Natural killer cell treated with Interleukin-12 subunit alpha and Interleukin-12 subunit beta and Interleukin-15 and Interleukin-18, amount 100 ng/mL, for 72 hours (primary cell): ENCODE measurements at places on chromosomes 12 and 14.
A peak's percentile ranks its signal among the peaks of the same experiment; 100 is the strongest.

- H3K4me1 ChIP-seq, result peaks cover 37% of the 10 kb centered on the region
- H3K4me3 ChIP-seq, result peak overlapping the region; percentile 16
- H3K36me3 ChIP-seq, result no peaks in the 10 kb centered on the region
Observed at GRCh38 chr12:53964315-53964713, 8.6 kb upstream of the HOXC11 start.

GRCh38 chr12:93879476-93880421 is 202.6 kb downstream of the CRADD start:
- no peak for DNase-seq
- H3K4me1 ChIP-seq, result peaks cover 14% of the 10 kb centered on the region
- H3K36me3 ChIP-seq, result peaks cover 21% of the 10 kb centered on the region
- H3K27me3 ChIP-seq, result no peaks in the 10 kb centered on the region
- H3K27ac ChIP-seq, result peak overlapping the region; percentile 81

- no peak for DNase-seq
- H3K4me1 ChIP-seq, result peaks cover 38% of the 10 kb centered on the region
- no peaks in the 10 kb centered on the region for H3K36me3 ChIP-seq
- H3K27me3 ChIP-seq, result no peaks in the 10 kb centered on the region
- H3K4me3 ChIP-seq, result peak overlapping the region; percentile 91
- H3K27ac ChIP-seq, result peak overlapping the region; percentile 97
Observed at GRCh38 chr14:39431416-39432178, 636 bp downstream of the FBXO33 start.

DNA sequence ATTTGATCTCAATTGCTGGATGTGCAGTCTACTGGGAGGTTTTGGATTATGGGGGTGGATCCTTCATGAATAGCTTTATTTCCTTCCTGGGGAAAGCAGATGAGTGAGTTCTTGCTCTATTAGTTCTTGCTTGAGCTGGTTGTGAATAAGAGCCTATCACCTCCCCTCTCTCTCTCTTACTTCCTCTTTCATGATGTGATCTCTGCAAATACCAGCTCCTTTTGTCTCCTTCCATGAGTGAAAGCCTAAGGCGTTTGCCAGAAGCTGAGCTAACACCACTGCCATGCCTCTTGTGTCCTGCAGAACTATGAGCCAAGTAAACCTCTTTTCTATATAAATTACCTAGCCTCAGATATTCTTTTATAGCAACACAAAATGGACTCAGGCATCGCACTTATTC is 302.7 kb downstream of the CCER1 start:
- H3K4me1 ChIP-seq, result no peaks in the 10 kb centered on the region
- H3K4me3 ChIP-seq, result no peak overlapping the region
- H3K27me3 ChIP-seq, result no peaks in the 10 kb centered on the region
- no peaks in the 10 kb centered on the region for H3K36me3 ChIP-seq

DNA sequence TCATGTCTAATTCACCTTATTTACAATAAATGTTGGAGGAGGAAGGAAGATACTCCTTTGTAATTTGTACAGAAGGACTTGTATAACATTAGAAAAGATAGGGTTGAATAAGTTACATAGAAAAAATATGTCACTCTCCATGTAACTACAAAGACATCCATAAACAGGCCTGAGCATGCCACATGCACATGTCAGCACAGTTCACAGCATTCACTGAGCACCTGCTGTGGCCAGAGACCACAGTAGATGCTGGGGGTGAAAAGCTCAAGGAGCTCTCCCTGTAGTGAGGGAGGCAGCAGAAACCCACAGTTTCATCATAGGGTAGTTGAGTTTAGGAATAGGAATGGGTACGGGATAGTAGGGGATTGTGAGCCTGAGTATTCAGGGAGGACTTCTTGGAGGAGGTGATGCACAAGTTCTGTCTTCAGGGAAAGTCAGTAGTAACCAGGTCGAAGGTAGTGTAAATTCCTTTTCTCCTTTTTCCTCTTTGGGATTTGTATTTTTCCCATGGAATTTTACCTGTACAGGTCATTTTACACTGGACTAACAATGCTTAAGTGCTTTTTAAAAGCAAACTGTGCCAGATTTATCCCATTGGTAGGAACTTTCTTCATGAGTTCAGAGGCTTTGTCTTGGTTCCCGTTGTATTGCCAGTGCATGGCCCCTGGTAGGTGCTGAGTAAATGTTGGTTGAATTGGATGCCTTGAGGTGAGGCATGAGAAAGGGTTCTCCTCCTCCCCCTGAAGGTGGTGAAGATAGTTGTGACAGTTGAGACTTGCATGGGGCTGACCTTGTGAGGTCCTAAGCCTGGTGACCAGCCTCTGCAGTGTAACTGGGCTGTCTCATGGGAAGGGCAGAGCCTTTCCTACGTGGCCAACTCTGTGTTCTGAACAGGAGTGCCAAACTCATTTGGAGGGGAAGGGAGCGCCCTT is 20.2 kb downstream of the PRKCH start:
- H3K27ac ChIP-seq, result peak overlapping the region; percentile 97
- DNase-seq, result no peak

GRCh38 chr12:24904871-24905270 is 44.0 kb downstream of the BCAT1 start:
- H3K36me3 ChIP-seq, result no peaks in the 10 kb centered on the region
- peaks cover 17% of the 10 kb centered on the region for H3K4me1 ChIP-seq
- DNase-seq, result no peak
- H3K27me3 ChIP-seq, result peaks cover 14% of the 10 kb centered on the region
- no peak overlapping the region for H3K27ac ChIP-seq

DNA sequence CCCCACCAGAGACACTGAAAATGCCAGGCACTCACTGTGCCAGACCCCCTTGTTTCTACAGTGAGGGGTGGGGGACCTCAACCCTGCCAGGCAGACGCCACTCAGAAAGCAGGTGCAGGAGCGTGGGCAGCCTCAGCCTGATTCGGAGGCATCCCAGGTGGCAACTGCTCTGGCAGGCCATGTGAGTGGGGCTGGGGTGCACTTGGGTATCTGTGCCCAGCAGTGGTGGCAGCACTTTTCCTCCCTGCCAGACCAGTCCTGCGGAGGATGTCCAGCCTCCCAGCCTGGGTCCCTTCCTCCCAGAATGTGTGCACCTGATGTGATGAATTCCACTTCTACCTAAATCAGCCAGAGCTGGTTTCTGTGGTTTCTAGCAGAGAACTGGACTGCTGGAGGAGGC is 13.4 kb upstream of the TTC7B start:
- H3K27ac ChIP-seq, result peak overlapping the region; percentile 99
- H3K27me3 ChIP-seq, result peaks cover 5% of the 10 kb centered on the region
- H3K4me3 ChIP-seq, result no peak overlapping the region
- no peak for DNase-seq

DNA sequence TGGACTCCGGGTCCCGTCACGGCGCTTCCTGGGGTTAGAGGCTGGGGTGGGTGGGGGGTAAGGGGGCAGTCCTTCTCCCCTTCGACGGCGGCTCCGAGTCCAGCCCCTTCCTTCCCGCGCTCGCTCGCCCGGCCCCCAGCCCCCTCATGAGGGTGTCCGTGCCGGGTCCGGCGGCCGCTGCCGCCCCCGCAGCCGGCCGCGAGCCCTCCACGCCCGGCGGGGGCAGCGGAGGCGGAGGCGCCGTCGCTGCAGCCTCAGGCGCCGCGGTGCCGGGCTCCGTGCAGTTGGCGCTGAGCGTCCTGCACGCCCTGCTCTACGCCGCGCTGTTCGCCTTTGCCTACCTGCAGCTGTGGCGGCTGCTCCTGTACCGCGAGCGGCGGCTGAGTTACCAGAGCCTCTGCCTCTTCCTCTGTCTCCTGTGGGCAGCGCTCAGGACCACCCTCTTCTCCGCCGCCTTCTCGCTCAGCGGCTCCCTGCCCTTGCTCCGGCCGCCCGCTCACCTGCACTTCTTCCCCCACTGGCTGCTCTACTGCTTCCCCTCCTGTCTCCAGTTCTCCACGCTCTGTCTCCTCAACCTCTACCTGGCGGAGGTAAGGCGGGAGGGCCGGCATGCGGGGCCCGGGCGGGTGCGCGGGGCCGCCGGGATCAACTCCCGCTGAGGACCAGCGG is 500 bp downstream of the GPR137C start:
- peaks cover 22% of the 10 kb centered on the region for H3K4me1 ChIP-seq
- peak overlapping the region; percentile 84 for H3K27ac ChIP-seq
- peak overlapping the region; percentile 93 for H3K4me3 ChIP-seq
- H3K27me3 ChIP-seq, result no peaks in the 10 kb centered on the region
- no peak for DNase-seq
- no peaks in the 10 kb centered on the region for H3K36me3 ChIP-seq

GRCh38 chr12:19643635-19644034 is 204.3 kb downstream of the AEBP2 start:
- peaks cover 10% of the 10 kb centered on the region for H3K27me3 ChIP-seq
- DNase-seq, result no peak
- H3K4me1 ChIP-seq, result peaks cover 10% of the 10 kb centered on the region
- H3K36me3 ChIP-seq, result peaks cover 12% of the 10 kb centered on the region
- H3K4me3 ChIP-seq, result no peak overlapping the region

- peaks cover 75% of the 10 kb centered on the region for H3K4me1 ChIP-seq
- H3K27me3 ChIP-seq, result no peaks in the 10 kb centered on the region
- no peak for DNase-seq
- H3K36me3 ChIP-seq, result peaks cover 41% of the 10 kb centered on the region
- H3K4me3 ChIP-seq, result peak overlapping the region; percentile 66
Observed at GRCh38 chr14:87955501-87955900, 37.5 kb downstream of the GALC start.

DNA sequence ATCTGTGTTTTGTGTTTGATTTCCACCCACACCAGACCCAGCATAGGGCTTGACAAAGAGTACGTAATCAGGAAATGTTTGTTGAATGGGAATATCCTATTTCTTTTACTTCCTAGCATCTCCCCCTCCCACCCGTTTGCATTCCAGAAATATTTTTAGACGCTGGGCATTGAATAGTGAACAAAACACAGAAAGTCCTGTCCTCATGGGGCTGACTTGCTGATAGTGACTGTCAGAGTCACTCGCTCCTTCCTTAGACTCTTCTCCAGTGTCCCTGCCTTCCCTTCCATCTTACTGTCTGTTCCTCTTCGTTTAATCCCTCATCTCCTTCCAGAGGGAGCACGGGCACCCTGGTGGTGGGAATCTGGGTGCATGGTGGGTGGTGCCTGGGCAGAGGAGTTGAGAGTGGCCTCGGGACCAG is 53.6 kb downstream of the SLC25A47 start:
- H3K4me3 ChIP-seq, result peak overlapping the region; percentile 93
- H3K27me3 ChIP-seq, result no peaks in the 10 kb centered on the region
- H3K27ac ChIP-seq, result peak overlapping the region; percentile 100
- no peak for DNase-seq
- peaks cover 55% of the 10 kb centered on the region for H3K4me1 ChIP-seq

DNA sequence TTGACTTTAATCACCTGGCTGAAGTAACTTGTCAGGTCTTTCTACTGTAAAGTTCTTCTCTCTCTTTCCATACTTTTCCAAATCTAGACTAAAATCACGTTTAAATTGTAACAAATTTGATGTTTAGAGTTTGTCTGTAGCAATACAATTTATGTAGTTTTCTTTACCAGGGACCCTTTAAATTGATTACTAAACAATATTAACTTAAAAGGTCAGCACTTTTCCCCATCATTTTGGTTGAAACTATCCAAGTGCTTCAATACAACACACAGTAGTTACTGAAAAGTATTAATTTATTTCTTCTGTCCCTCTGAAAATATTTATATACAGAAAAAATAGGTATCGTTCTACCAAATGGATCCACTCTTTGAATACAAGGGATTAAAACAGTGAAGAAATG is 350.8 kb downstream of the SLC16A7 start:
- H3K27me3 ChIP-seq, result no peaks in the 10 kb centered on the region
- no peak overlapping the region for H3K4me3 ChIP-seq
- H3K36me3 ChIP-seq, result peaks cover 5% of the 10 kb centered on the region
- H3K4me1 ChIP-seq, result no peaks in the 10 kb centered on the region

- H3K27me3 ChIP-seq, result no peaks in the 10 kb centered on the region
- peak overlapping the region; percentile 97 for H3K4me3 ChIP-seq
- DNase-seq, result no peak
- H3K4me1 ChIP-seq, result peaks cover 50% of the 10 kb centered on the region
Observed at GRCh38 chr12:122079532-122080081, 1.1 kb downstream of the MLXIP start.

- H3K27ac ChIP-seq, result no peak overlapping the region
- no peak for DNase-seq
- H3K4me3 ChIP-seq, result no peak overlapping the region
- H3K27me3 ChIP-seq, result no peaks in the 10 kb centered on the region
- H3K36me3 ChIP-seq, result no peaks in the 10 kb centered on the region
- H3K4me1 ChIP-seq, result peaks cover 19% of the 10 kb centered on the region
Observed at GRCh38 chr12:68349921-68350606, 17.9 kb upstream of the MDM1 start.

DNA sequence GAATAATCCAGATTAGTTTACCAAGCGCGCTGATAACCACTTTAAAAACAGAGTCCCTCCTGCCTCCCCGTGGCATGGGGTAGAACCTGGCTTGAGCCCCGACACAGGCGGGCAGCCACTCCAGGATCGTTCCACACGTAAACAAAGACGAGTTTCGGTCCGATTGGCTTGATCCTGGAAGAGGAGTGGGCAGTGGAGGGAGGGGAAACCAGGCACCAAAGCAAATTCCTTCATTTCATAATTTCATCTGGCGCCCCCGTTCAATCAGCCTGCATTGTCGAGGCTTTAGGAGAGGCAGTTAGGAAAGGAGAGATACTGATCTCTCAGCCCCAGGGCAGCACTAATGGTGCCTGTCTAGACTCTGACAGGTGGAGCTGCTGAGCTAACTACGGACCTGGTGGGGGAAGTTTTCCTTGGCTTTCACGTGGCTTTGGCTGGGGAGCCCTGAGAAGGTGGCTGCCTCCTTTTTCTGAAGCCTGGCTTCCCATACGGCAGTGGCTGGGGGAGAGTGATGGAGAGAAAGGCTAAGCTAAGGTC is 751 bp upstream of the GPRC5A start:
- peaks cover 5% of the 10 kb centered on the region for H3K4me1 ChIP-seq
- peaks cover 44% of the 10 kb centered on the region for H3K27me3 ChIP-seq
- DNase-seq, result no peak
- peak overlapping the region; percentile 49 for H3K4me3 ChIP-seq
- no peaks in the 10 kb centered on the region for H3K36me3 ChIP-seq

DNA sequence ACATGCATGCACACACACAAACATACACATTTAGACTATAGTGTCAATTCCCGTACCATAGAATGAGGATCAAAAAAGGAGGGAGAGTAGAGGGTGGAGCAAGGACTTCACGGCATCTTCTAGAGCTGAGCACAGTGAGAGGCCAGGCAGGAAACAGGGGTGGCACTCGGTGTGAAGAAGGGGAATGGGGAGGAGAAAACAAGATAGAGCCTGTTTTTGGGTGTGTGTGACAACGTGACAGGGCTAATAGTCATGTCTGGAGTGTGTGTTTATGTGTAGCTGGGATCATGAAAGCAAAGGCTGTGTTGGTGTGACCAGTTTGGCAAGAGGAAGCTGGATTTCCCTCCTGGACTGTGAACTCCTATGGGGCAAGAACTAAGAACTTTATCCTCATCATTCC is 9.9 kb upstream of the ACVR1B start:
- no peak overlapping the region for H3K4me3 ChIP-seq
- H3K27me3 ChIP-seq, result peaks cover 17% of the 10 kb centered on the region
- DNase-seq, result no peak
- H3K36me3 ChIP-seq, result peaks cover 14% of the 10 kb centered on the region
- peak overlapping the region; percentile 13 for H3K27ac ChIP-seq

DNA sequence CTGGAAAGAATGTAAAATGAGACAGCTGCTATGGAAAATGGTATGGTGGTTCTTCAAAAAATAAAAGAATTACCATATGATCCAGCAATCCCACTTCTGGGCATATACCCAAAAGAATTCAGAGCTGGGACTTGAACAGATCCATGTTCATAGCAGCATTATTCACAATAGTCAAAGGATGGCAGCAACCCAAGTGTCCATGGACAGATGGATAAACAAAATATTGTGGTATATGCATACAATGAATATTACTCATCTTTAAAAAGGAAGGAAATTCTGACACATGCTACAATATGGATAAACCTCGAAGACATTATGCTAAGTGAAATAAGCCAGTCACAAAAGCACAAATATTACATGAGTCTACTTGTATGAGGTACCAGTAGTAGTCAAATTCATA is 9.1 kb downstream of the RAB2B start:
- no peaks in the 10 kb centered on the region for H3K27me3 ChIP-seq
- DNase-seq, result no peak
- peaks cover 17% of the 10 kb centered on the region for H3K36me3 ChIP-seq
- no peak overlapping the region for H3K27ac ChIP-seq
